Karpas-422 (cell line): ENCODE measurements at places on chromosomes 5 and 9. TPM values are rescaled to one million over a fixed set of nuclear protein-coding genes. Genes with fewer than 3 reads are reported as not detected.

- DNase-seq: no peak
These were observed 78.8 kb downstream of the PDE6A start for GRCh38 chr5:149865746-149866145.

GRCh38 chr5:175685701-175686350, 28.0 kb downstream of the HRH2 start:
- DNase-seq: no peak

DNA sequence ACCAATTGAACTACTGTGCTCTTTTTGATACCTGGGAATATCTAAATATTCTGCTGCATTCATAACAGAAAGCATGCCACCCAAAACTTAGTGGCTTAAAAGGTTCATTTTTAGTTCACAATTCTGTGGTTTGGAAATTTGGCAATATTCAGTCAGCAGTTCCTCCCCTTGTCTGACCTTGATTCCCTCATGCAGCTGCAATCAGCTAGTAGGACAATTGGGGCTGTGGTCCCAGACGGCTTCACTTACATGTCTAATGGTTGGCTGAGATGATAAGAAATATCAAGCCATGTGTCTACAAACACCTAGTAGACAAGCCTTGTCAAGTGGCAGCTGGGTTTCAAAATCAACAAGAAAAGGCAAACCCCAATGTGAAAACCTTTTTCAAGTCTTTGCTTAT, 51.3 kb downstream of the ANXA1 start:
- DNase-seq: no peak

Gene SHISAL2B
- not detected in 2 replicates for total RNA-seq

- no peak for DNase-seq
These were observed 10.5 kb downstream of the LNPEP start for GRCh38 chr5:96946381-96946780.
